ENCODE measurements at places on chromosomes 11 and 22.

DNA sequence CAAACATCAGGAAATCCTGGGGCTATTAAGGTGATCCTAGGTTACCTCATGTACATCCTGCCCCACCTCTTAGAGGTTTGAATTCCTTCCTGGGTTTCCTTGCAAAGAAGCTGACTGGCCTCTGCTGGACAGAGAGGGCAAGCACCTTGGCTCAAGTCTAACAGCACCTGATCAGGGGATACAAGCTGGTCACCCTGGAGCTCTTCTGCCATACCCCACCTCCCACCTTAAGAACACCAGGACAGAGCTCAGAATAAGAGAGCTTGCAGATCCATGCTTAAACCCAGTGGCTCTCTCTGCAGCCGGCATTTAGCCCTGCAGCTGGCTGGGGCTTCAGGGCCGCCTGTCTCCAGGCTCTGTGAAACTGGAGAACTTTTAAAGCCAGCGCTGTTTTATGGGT lies 386.6 kb upstream of the NARS2 start:
- no peak for DNase-seq

DNA sequence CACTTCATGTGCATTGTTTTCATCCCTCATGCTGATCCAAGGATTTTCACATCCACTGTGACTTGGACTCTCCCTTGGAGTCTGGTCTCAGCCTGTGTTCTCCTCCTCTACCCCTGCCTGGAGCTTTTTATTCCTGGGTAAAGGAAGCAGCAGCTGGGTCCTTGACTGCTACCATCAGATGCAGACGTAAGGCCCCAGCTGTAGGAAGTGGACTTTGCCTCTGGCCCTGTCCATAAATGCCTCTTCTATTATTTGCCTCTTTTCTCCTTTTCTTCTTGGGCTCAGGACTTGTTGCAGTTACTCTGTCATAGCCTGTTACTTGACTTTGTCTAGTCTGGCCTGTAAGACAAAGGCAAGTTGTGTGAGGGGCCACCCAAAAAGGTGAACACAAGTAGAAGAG lies 303.8 kb downstream of the NXPE2 start:
- DNase-seq = no peak

GRCh38 chr22:44263547-44263946 lies 49.2 kb downstream of the SHISAL1 start:
- DNase-seq = no peak

GRCh38 chr11:35588627-35589026 lies 29.6 kb upstream of the FJX1 start:
- DNase-seq = no peak

Measured in activated effector memory CD4-positive, alpha-beta T cell treated with Interleukin-2 at 50 U/mL for 16 hours (primary cell).